Osteocyte (in vitro differentiated cells): ENCODE measurements at places on chromosomes 2 and 18.

DNA sequence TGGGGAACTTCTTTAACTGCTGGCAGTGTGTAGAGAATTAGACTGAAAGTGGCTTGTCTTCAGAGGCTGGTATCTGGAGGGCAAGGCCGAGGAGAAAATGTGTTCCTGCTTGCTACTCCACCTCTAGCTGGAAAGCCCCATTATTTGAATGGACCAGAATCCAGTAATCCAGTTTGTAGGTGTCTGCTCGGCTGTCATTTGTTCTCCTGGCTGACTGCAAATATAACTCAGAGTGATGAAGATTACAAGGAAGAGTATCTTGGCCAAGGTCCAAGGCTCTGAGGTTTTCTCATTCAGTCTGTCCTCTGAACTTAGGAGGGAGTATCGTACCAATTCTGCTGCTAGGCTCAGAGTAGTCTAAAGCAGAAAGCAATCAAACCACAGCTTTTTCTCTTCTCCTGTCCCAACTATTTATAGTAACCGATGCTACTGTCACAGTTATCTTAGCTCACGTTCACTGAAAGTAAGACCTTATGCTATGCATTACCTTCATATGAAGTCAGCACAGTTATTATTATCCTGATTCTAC lies 228.6 kb downstream of the SETBP1 start:
- DNase-seq: no peak

DNA sequence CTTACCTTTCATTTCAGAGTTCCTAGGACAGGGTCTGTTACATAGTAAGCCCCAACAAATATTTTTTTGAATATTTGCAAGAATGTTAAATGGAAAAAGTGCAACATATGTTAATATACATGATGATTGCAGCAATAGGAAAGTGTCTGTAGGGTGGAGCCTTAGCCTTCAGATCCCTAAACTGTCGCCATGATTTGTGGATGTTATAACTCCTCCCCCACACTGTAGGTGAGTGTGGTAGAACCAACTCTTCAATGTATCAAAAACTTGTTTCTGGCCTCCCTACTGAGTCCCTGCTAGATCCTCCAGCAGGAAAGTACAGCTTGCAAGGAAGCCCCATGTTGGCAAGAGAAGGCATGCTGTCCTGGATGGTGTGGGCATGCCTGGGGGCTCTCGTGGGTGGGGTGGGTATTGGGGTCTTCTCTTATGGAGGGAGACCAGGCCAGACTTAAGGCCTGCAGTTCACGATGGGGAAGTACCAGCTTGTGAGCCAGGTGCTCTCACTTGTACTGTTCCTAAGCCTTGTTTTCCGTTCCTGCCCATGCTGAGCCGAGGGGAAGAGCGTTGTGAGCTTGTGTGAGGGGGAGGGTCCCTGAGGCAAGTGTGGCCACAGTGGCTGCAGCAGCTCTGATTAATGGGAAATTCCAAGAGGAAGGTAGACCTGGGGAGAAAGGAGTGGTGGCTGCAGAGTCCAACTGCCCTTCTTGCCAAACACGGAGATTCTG lies 11.4 kb downstream of the FHOD3 start:
- peak; percentile 30 for DNase-seq

DNA sequence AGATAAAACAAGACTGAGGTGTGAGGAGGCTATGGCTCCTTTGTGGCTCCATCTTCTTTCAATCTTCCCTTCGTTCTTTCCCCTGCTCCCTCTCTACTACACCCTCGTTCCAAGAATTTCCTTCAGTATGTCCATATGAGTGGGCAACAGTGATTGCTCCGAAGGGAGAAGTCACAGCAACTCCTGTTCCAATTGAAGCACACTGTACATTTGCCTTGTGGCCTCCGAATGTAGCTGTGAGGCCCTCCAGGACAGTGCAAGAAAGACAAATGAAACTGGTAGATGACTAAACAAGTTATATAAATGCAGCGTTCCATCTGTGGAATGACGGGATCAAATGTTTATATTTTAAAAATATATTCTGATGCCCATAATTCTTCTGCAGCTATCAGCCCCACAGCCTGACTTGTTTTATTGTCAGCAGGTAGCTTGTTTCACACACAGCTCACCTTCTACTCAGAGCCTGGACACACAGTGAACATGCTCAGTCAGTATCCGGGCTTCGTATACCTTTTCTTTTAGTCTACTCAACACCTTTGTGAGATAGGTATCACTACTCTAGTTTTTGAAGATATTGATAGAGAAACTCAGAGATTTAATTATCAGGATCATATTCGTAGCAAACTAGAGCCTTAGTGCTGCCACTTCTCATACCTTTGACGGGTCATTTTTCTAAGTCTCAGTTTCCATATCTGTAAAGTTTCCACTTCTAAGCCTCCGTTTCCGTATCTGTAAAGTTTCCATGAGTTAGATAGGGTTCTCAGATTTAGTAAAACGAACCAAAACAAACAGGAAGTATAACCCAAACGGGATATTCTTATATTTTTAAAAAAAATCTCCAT lies 216.7 kb upstream of the STON1 start:
- no peak for DNase-seq

GRCh38 chr18:27824841-27825681 lies 351.9 kb downstream of the CDH2 start:
- DNase-seq: no peak

DNA sequence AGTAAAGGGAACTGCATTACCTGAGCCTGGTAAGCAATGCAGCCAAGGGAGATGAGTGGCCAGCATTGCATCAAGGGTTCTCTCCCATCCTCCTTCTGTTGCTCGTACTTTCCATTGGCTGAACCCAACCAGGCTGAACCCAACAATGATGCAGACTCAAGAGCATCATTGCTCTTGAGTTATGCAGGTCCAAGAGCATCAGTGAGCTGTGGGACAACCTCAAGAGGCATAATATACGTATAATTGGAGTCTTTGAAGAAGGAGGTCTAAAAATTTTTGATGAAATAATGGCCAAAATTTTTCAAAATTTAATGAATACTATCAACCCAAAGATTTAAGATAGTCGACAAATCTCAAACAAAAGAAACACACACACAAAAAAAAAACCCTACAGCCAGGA lies 213.0 kb downstream of the RNF152 start:
- DNase-seq: no peak

DNA sequence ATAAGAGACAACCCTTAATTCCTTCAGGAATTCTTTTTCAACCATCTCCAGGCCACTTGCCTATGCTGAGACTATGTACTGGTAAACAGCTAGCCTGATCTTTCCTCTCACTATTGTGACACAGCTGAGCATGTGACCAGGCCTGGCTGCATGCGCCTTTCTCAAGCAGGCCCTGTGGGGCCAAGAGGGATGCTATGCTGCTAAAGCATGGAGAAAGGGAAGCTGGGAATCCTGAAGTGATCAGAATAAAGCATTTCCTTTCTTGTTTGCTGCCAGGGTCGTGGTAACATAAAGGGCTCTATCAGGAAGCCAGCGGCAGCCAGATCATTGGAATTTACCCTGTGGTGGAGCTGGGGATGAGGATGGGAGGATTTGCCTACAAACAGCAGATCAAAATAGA lies 29.8 kb upstream of the LCLAT1 start:
- DNase-seq: no peak

GRCh38 chr2:126658905-126659561 lies 3.1 kb downstream of the GYPC start:
- no peak for DNase-seq

- no peak for DNase-seq
Measured at GRCh38 chr2:54916637-54917036, 133.6 kb downstream of the RTN4 start.

- DNase-seq: peak; percentile 86
Measured at GRCh38 chr2:163736433-163737189, 803 bp upstream of the FIGN start.

GRCh38 chr2:168348076-168348475 lies 100.7 kb upstream of the STK39 start:
- DNase-seq: no peak

DNA sequence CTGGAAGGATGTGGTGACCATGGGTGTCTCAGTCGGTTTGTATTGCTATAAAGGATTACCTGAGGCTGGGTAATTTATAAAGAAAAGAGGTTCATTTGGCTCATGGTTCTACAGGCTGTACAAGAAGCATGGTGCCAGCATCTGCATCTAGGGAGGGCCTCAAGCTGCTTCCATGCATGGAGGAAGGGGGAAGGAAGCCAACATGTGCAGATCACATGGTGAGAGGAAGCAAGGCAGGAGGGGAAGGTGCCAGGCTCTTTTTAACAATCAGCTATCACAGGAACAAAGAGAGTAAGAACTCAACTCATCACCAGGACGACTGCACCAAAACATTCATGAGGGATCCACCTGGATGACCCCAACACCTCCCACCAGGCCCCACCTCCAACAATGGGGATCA lies 209.4 kb downstream of the CDH20 start:
- no peak for DNase-seq

DNA sequence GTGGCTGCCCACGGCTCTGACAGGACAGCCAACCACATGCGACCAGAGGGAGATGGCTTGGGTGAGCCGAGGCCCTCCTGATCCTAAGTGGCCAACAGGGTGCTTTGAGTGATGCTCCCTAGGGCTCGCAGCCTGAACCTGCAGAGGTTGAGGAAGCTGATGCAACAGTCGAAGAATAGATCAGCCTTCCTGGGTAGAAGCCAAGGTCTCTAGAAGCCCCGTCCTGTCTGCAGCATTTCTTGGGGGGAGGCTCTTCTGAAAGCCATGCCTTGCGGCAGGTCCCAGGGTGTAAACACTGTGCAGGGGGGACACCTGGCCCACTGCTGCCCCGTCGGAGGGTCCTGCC lies 136.4 kb downstream of the HDAC4 start:
- no peak for DNase-seq

GRCh38 chr2:20595439-20596192 lies 55.3 kb downstream of the HS1BP3 start:
- no peak for DNase-seq

GRCh38 chr18:48766026-48766425 lies 184.7 kb downstream of the SMAD7 start:
- no peak for DNase-seq

DNA sequence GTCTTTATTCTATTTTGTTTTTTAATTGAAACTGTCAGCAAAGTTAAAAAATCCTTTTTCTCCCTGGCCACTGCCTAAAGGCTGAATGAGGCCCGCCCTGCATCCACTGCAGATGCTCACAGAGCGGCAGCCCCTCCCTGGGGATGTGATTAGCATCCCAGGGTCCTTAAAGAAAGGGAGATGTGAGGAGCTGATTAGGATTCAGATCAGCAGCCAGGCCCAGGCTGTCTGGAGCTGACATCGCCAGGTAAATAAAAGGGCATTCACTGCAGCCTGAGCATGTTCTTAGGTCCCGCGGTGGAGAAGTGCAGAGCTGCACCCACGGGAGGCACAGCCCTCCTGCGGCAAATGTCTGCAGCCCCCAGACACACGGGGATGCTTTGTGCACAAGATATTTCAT lies 83.8 kb downstream of the LONRF2 start:
- DNase-seq: peak; percentile 38

GRCh38 chr18:32552421-32553030 lies 81.8 kb upstream of the GAREM1 start:
- DNase-seq: no peak

DNA sequence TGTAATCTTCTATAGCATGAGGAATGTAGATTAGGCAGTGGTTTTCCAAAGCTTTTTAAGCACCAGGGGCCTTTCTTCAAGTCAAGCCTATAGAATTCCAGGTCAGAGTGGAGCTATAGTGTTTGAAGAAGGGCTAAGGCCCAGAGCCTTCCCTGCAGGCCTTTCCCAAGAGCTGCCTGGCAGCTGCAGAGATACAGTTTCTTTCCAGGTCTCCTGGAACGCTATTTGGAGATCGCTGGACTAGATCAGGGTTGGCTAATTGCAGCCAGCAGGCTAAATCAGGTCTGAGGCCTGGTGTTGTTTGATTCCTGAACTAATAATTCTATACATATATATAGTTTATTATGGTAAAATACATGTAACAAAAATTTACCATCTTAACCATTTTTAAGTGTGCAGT lies 319.0 kb upstream of the SPRED2 start:
- no peak for DNase-seq

GRCh38 chr2:216189410-216189809 lies 80.3 kb downstream of the XRCC5 start:
- no peak for DNase-seq

DNA sequence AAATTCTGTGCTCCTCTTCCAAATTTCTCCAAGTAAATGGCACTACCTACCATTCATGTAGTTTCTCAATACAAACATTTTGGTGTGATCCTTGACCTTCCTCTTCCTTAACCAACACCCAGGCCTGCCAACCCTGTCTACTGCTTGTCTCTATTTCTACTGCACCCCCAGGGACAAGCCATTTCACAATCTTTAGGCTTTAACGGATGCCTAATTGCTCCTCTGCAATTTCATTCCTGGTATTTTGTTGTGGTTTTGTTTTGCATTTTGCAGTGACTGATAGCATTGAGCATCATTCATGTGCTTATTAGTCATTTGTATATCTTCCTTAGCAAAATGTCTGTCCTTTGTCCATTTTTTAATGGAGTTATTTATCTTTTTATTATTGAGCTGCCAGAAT lies 10.0 kb downstream of the FAP start:
- no peak for DNase-seq

DNA sequence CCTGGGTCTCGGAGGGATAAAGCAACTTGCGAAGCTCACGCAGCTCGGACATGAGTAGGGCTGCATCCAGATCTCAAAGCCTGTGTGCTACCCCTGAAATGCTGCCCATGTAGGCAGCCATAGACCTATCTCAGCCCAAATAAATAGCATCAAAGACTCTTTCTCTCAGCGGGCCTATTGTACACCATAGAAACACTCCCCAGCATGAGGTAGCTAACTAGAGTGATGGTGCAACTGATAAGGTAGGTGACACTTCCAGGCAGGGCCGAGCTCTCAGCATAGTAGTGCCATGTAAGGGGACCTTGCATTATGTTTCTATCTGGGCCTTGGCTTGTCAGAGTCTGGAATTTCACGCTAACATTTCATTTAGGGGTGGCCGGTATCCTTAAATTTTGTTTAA lies 52.4 kb downstream of the RABL2A start:
- no peak for DNase-seq

DNA sequence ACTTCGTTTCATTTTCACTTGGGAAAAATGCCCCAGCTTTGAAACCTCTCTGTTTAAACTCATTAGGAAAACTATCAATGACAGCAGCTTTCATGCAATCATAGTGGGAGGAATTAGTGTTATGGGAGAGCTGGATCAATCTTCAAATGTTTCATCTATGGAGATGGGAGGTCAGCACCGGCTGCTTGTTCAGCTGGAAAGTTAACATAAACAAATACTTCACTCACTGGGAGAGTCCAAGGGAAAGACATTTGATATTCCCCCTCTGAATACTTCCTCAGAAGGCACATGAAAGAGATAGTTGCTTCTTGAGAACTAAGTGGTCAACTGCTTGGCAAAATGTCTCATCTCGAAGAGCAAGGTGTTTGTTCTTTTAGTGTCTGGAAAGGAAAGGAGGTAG lies 7.3 kb downstream of the LYPD1 start:
- DNase-seq: no peak

GRCh38 chr2:178072383-178073301 lies at the start of gene PDE11A:
PDE11A (minus strand) TSS chr2:178072777; CDS start chr2:178072437, 340 bp downstream.
- DNase-seq: peak; percentile 88

- DNase-seq: no peak
Measured at GRCh38 chr2:184532551-184532950, 65.8 kb upstream of the ZNF804A start.
